ENCODE measurements at places on chromosomes 1 and 21.

DNA sequence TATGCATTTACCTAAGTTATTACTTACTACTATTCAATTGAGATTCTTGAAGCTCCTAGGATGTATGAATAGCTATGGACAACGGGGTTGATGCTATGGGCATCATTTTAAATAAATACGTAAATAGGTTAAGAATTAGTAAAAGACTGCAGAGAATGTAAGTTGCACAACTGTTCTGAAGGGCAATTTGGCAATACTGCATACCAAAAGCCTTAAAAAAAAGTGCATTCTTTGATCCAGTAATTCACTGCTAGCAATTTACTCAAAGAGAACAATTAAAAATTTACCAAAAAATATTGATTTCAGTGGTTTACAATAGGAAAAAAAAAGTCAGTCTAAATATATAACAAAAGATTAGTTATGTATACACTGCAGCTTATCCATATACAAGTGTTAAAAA is 3.5 kb downstream of the ARPC5 start:
- DNase-seq: no peak

DNA sequence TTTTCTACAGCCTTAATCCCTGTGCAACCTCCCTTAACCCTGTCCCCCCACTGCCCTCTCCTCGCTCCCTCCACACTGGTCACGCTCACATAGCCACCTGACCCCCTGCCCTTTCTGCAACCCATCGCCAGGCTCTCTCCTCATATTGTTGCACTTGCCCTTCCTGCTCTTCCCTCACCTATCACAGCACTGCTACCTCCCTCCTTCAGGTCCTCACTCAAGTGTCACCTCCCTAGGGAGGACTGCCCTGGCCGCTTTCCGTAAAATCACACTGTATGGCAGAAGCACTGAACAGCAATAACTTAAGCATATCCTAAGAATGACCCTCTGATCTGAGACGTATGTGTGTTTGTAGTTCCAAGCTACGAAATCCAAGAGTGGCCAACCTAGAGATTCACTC is 406.0 kb downstream of the SIPA1L2 start:
- DNase-seq: no peak

- DNase-seq: no peak
Measured at GRCh38 chr1:230176871-230177411, 109.9 kb downstream of the GALNT2 start.

DNA sequence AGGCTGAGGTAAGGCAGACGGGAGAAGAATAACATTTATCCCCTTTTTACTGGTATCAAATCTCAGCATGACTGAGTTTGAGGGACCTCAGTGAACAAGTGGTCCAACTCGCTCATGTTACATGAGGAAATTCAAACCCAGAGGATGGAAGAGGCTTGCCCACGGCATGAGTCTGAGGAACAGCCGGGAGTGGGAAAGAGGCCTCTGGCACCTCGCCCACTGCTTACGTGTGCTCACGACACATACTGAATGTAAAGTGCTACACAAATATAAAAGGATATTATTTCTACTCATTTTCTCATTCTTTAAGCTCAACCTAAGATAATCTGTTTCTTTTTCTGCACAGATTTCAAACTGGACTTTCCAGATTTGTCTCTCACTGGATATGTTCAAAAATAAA is 14.7 kb downstream of the BEND5 start:
- no peak for DNase-seq

GRCh38 chr1:233135833-233136232 is 159.7 kb downstream of the PCNX2 start:
- DNase-seq: no peak

DNA sequence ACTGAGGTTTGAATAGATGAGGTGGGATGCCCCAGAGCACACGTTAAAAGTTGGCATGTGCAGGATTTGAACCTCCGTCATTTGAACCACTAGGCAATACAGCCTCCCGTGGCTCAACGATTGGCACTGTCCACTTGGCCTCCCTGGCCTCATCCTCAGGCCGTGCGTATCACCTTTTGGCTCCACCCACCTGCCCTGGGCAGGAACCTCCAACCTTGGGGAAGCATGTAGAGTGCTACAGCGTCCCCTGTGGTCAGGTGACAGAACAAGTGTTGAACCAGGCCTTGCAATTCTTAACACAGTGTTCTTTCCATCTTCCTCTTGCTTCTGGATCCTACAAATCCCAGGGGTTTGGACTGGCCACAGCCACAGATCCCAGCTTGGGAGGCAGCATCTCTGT is 112.6 kb downstream of the PAX7 start:
- DNase-seq: no peak

GRCh38 chr21:37675202-37675801 is 241.0 kb downstream of the KCNJ6 start:
- no peak for DNase-seq

- no peak for DNase-seq
Measured at GRCh38 chr1:19109545-19109944, 100.5 kb downstream of the UBR4 start.

DNA sequence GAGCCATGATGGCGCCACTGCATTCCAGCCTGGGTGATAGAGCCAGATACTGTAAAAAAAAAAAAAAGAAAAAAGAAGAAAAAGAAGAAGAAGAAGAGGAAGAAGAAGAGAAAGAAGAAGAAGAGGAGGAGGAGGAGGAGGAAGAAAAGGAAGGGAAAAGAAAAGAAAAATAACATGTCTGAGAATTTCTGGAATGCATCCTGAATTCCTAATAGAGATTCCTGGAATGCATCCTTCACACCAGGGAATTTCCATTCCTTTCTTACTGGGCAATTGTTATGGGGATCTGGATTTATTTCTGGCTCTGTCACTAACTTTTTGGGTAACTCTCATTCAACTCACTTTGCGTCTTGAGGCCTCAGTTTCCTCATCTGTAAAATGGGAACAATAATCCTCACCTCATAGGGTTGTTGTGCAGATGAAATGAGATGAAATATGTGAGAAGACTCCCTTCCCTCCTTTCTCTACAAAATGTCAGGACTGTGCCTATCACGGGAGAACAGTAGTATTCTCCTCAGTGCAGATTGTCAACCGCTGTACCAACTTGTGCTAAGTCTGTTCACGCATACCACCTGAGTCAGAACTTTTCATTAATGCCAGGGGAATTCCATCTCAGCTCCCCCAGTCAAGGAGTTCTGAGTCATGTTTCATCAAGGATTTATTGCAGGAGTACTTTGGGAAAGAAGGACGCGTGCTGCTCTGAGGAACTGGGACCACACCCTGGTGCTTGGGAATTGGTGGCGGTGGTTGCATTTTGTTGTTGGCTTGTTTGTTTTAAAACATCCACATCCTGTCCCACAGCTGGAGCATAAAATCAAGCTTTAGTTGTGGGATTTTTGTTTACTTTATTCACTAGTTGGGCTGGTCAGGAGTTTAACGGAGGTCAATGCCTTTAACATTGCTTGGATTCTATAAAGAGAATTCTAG is 42.4 kb upstream of the ROR1 start:
- no peak for DNase-seq

DNA sequence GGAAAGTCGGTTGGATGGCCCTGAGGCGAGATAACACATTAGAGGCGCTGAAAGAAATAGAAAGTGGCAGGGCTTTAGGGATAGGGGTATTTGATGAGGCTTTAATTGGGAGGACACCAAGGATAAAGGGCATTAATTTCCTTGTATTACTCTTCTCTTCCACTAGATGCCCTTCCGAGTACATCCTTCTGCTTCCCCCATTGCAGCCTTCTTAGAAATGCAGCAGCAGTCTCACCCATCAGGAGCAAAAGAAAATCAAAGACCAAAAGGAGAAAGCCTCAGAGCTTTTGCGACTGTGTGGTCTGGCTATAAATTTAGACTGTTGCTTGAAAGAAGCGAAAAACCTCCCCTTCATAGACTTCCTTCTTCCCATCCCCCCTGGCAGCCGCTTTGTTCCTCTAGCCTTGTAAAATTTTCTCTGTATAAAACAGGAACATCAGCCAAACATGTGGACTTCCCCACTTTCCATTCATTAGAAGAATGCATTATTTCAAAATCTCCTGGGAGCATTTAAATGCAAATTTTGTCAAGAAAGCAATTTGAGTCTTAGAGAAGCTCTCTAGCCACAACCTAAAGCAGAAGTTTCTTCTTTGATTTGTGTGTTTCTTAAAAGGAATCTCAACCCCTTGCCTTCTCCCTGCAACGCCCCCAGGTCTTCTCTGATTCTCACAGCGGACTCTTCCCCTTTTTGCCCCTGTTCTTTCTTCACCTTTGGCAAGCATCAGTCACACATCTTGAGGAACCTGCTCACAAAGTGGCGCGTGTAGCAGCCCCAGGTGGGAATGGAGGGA is 76.6 kb downstream of the NDUFS5 start:
- DNase-seq: peak; percentile 75

GRCh38 chr1:201539561-201540431 is 869 bp downstream of the NAV1 start:
- DNase-seq: no peak

DNA sequence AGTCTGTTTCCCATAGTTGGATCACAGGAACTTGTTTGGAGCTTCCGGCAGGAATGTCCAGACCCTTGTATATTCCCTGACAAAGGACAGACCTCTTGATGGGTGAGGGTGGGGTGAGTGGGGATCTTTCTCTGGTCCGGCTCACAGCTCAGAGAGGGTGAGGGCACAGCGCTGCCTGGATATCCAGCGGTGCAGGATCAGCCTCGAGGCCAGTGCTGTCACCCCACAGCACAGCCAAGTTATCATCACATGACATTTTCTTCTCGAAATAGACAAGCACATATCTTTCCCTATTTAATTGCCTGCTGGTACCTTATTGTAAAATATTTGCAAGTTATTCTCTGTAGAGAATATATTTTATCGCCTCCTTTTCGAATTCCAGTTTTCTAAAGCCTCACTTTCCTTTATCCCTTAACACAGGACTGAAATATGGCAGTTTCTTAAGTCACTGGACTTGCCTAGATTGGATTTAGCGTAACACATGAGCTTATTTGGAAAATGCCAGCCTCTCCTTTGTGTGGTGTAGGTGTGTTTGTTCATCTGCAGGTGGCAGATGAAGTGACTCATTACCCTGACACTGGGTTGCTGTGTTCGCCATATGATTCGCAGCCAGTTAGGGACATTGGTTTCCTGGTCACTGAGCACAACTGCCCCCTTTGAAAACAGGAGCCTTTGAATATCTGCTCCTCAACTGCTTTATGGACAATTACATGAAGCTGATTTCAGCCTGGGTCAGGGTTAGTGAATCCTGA is 21.4 kb downstream of the CLIC6 start:
- no peak for DNase-seq

DNA sequence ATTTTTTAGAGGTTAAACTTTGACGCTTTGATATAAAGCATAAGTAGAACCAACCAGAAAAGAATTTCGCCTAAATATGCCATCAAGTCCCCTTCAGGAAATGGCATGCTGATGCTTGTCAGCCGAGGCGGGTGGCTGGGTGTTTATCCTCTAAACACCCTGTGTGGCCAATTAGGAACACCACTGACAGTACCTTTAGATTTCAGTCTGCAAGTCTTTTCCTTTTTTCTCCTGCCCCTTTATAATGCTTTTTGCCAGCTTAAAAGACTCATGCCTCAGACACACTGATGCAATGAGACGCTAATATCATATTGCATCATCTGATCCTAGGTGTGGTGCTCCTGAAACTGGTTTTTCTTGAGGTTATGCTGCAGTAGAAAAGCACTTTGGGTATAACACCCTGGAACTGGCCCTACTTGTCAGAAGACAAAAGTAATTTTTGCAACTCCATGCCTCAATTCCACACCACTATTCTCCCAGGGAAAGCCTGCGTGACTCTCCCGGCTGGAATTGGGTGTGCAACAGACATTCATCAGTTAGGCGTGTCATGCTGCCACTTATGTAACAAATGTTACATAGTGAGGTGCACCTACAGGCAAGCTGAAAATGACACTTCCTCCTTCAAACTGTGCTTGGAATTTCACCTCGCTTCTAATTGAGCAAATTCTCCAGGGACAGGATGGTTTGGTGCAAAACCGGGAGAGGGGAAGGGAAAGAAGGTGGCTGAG is 2.0 kb upstream of the RCC2 start:
- DNase-seq: peak; percentile 36

GRCh38 chr1:54229281-54229891 is 29.4 kb downstream of the MRPL37 start:
- no peak for DNase-seq

DNA sequence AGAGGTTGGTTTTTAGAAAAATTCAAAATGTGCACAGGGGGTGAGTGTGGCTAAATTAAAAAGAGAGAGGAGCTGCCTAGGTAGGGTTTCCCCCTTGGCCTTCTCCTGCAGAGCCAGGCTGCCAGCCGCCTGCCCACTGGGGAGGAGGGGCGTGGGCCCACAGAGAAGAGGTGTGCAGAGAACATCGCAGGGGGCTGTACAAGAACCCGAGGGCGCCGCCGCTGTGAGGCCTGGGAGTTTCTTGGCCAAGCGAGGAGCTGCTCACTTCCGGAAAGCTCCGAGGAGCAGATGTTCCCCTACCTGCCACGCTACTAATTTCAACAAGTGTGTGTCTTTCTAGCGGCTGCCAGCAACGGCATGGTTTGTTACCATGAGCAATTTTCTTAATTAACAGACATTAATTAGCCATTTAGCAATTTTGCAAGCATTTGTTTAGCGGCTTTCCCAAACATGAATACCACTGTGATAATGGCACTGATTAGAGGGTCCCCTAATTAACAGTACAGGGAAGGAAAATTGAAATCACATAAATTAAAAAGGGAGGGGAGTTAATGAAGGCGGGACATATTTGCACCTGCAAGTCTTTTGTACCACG is 59.7 kb downstream of the MRPL37 start:
- no peak for DNase-seq

GRCh38 chr1:50426108-50426700 is 3.0 kb upstream of the DMRTA2 start:
- no peak for DNase-seq

DNA sequence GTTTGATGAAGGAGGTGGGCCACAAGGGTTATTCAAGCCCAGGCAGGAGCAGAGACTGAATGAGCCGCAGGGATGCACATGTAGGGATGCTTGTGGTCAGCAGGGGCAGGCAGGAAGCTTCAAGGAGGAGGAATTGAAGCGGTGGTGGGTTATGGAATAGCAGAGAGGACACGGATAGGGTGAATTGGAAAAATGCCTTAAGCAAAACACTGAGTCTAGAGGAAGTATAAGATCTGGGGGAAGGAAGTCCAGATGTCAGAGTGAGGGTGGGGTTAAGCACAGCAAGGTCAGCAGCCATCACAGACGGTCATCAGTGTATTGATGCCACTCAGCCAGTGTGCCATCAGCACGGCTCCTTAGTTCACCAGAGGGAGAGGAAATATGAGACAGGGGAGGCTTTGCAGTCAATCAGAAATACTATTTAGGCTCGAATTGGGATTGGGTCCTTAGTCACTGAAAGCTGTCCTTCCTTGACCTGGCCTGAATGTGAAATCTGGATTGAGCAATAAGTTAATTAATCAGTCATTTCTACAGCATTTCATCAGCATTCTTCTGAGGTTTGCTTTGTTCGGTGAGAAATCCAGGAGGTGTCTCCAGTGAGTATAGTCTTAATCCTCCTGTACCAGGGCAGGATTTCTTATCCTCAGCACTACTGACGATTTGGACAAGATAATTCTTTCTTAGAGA is 6.0 kb upstream of the LCE1F start:
- no peak for DNase-seq

- no peak for DNase-seq
Measured at GRCh38 chr1:205913451-205914154, 29.7 kb downstream of the SLC26A9 start.

GRCh38 chr1:44802306-44803061 is 2.3 kb downstream of the PLK3 start:
- no peak for DNase-seq

GRCh38 chr1:31786366-31787060 is 22.4 kb upstream of the ADGRB2 start:
- DNase-seq: no peak

GRCh38 chr1:227428803-227429202 is 110.5 kb upstream of the CDC42BPA start:
- DNase-seq: no peak

- no peak for DNase-seq
Measured at GRCh38 chr1:154276797-154277196, 4.4 kb downstream of the HAX1 start.

GRCh38 chr1:170676628-170677027 is 12.7 kb downstream of the PRRX1 start:
- no peak for DNase-seq

All from AML-193 (cell line).